Activated naive CD4-positive, alpha-beta T cell (primary cell): ENCODE measurements at places on chromosomes 2 and 18.

- DNase-seq = no peak
These were observed 755 bp downstream of the SPAST start for GRCh38 chr2:32064021-32064601.

- DNase-seq = no peak
These were observed 67.2 kb downstream of the ADI1 start for GRCh38 chr2:3451926-3452671.

DNA sequence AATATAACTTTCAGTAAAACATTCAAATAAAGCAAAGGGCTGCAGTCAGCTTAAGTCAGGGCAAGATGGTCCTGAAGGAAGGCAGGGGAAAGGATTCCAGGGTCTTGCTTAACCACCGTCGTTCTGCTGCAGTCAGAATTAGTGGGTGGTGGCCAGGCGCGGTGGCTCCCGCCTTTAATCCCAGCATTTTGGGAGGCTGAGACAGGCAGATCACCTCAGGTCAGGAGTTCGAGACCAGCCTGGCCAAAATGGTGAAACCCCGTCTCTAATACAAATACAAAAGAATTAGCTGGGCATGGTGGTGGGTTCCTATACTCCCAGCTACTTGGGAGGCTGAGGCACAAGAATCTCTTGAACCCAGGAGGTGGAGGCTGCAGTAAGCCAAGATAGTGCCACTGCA, 6.8 kb downstream of the SLC19A3 start:
- DNase-seq = no peak

DNA sequence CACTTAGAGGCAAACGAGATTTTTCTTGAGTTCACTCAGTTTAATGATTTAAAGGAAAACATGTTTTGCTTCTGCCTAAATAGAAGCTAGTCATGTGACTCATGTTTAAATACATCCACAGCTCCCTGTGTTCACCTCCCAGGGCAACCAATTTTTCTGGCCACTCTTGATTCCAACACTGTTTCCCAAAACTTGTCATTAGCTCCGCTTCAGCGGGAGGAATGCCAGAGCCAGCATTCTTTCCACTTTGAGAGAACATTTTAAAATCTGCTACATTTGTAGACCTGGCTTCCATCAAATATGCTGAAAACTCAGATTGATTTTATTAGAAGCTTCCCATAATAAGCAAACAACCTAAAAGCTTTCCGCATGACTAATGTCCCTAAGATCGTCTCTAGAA, 2.8 kb upstream of the CYS1 start:
- no peak for DNase-seq

GRCh38 chr18:45056926-45057325, 376.2 kb downstream of the SETBP1 start:
- DNase-seq = no peak

DNA sequence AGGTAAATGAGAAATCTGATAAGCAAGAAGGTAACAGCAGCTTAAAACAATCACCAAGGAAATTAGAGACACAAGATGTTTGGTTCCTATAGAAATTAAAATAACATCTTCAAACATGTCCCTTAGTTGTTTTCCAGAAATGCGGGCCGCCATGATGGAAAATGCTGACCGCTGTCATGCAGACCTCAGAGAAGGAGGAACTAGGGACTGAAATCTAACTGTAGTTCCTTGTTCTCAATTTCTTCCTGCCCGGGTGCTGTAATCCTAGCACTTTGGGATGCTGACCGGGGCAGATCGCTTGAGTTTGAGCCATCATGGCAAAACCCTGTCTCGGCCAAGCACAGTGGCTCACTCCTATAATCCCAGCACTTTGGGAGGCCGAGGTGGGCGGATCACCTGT, 51.1 kb downstream of the TEX51 start:
- DNase-seq = no peak

- no peak for DNase-seq
These were observed 174.6 kb downstream of the NCK2 start for GRCh38 chr2:105919191-105919811.

DNA sequence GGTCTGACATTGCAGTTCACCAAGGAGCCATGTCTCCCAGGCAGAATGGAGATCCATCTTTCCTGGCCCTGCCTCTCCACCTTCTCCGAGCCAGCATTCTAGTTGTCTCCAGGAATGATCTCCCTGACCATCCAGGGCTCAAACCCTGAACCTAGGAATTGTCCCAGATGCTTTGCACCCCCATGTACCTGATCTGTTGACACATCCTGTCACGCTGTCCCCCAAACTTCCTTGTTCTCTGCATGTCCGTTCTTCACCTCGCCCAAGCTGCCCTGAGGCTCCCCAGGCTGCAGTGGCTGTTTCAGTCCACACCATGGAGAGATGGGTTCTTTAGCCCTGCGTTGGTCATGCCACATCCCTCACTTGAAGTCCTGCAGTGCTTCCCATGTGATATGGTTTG, 7.0 kb upstream of the MBP start:
- DNase-seq = no peak
